ENCODE measurements at places on chromosomes 7 and 10.

- no peak for DNase-seq
Observed at GRCh38 chr10:125482108-125482507, 200.9 kb downstream of the TEX36 start.

GRCh38 chr7:151704960-151705635 is 171.8 kb downstream of the PRKAG2 start:
- no peak for DNase-seq

DNA sequence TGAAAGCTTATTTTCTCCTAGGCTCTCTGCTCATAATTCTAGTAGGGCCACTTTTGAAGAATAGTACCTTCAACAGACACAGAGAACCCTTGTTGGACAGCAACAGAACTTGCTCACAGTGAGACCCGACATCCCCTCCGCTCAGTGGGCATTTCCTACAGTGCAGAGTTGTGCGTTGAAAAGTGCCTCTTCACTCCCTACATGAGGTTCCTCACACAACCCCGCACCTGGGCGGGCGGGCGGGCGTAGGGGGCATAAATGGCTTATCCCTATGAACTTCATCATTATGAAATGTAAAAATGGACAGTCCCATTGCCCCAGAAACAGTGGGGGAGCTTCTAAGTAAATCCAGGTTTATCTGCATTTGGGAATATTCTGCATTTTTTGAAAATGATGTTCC is 174.9 kb downstream of the MGMT start:
- DNase-seq = no peak

DNA sequence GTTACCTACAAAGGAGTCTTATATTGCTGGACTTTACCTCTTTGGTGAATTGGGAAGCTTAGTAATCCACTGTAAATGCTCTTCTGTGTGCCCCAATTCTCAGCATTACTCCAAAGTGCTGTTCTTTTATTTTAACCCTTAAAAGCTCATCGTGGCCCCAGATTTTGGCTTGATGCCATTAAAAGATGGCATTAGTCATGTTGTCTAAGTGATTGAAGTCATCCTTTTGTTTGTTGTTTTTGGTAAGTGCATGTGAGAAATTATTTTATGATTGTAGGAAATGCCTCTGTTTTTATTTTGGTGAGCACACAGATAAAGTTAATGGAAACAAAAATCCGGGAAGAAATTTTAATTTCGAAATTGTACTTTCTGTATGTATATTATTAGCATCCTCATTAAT is 82.5 kb upstream of the GATA3 start:
- no peak for DNase-seq

GRCh38 chr10:98367604-98368451 is 47.2 kb downstream of the PYROXD2 start:
- DNase-seq = no peak

DNA sequence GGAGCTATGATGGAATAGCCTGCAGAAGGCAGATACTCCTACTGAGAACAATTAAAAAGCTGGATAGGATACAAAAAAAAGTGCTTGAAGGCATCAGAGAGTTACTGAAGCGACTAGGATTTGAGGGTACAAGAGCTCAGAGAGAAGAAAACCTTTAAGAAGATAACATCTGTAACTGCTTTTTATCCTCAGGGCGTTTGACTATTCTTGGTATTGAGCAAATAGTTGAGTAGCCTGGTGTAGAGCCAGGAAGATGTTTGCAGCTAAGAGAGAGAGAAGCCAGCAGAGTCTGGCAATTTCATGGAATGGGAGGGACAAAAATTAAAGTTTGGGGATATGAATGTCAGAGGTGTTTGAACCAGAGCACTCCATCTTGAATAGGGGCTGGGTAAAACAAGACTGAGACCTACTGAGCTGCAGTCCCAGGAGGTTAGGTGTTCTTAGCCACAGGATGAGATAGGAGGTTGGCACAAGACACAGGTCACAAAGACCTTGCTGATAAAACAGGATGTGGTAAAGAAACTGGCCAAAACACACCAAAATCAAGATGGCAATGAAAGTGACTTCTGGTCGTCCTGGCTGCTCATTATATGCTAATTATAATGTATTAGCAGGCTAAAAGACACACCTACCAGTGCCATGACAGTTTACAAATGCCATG is 428.8 kb downstream of the SH2D4B start:
- no peak for DNase-seq

DNA sequence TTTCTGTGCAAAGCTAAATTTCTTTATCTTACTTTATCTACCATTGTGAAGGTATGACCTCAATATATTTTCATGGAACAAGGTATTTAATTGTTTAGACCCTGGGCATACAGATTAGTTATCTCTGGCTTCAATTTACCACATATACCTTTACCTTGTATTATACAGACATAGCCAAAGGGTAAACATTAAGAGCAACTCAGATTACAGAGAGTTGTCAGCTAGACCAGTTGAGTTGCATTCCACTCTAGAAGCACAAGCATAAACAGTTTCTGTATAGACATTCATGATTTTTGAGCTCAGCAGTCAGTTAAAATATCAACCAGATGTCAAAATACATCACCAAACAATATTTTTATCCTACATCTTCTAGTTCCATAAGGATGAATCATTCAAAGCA is 857.3 kb upstream of the ZWINT start:
- DNase-seq = no peak

- DNase-seq = no peak
Observed at GRCh38 chr7:138049505-138050116, 26.6 kb upstream of the AKR1D1 start.

DNA sequence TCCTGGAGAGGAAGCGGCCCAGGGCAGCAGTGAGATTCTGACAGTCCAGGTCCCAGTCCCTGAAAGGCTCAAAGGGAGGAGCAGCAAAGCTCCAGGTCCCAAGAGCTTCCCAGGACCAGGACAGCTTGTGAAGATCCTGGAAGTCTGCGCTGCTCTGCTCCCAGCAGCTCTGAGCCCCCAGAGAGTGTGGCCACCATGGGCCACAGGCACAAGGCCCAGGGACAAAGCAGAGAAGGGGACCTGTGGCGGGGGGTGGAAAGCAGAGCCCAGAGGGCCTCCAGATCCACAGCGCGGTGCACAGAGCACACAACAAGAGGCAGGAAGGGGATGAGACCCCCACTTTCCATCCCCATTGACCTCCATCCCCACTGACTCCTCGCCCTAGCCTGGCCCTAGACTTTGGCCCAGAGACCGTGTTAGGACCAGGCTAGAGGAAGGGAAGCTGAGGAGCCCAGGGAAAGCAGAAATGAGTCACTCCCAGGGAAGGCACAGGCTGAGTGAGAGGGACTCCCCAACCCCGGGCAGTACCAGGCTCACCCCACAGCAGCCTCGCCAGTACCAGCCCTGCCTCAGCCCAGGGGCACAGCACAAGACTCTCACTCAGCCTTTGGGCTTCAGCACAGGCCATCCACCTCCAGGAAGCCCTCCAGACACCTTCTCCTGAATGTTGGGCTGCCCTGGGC is 75.5 kb downstream of the GRID1 start:
- DNase-seq = no peak

- peak; percentile 85 for DNase-seq
Observed at GRCh38 chr7:56106108-56107073, at the start of gene CHCHD2. TSS of gene CHCHD2 (minus strand) at chr7:56106476. CDS start at chr7:56106413, 63 bp downstream.

GRCh38 chr10:97633921-97634320 is 621 bp upstream of the MORN4 start:
- DNase-seq = no peak

DNA sequence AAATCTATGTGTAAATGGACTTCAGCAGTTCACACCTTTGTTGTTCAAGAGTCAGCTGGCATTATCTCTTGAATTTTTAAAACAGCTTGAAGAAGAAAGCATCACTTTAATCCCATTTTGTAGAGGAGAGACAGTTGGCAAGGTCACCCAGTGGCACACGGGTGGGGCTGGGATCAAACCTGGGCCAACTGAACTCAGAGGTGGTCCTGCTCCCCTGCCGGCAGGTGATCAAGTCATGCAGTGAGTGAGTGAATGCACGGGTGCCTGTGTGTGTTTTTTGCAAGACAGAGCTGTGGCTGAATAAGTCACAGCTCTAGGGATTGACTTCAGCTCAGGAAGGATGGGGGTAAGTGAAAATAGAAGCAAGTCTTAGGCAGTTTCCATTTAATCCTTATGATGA is 9.5 kb downstream of the GHRHR start:
- no peak for DNase-seq

GRCh38 chr7:34757570-34758110 is 99.6 kb downstream of the NPSR1 start:
- DNase-seq = no peak

- DNase-seq = no peak
Observed at GRCh38 chr10:13808556-13809391, 222.0 kb downstream of the PRPF18 start.

DNA sequence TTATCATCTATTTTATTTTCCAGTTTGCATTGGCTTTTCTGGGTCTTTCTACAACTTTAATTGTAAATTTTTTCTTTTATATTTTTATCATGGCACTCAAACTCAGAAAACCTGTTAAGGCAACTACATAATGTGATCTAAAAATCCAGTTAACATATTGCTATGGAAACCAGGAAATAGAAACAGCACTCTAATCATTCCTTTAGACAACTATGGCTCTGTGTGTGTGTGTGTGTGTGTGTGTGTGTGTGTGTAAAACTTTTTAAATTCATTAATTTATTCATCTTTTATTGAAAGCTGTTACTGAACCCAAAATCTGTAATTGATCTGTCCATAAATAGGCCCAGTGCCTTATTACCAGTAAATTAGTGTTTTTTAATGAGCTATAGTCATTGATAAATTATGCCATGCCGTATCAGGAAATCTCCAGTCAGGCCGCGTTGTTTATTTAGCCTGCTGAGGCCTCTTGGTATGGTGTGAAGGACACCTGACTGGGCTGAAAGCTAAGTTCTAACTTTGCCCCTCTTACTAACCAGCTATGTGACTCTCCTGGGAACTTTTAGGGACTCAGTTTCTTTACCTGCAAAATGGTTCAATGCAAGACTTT is 1.5 kb upstream of the MET start:
- DNase-seq = no peak

DNA sequence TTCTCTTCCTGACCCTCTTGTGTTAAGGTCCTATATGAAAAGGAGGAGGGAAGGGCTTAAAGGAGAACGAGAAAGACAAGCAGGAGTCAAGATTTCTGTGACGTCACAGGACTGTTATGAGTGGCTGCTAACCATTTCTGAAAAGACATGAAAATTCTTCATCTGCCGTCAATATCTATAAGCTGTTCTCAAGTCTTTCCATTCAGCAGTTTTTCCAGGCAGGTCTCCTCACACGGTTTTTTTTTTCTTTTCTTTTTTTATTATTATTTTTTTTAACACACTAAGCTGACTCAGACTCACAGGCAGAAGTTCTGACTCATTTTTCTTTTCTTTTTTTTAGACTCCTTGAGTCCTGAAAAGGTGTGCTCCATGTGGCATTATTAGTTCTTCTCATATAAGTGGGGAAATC is 72.0 kb downstream of the DGKI start:
- DNase-seq = no peak

DNA sequence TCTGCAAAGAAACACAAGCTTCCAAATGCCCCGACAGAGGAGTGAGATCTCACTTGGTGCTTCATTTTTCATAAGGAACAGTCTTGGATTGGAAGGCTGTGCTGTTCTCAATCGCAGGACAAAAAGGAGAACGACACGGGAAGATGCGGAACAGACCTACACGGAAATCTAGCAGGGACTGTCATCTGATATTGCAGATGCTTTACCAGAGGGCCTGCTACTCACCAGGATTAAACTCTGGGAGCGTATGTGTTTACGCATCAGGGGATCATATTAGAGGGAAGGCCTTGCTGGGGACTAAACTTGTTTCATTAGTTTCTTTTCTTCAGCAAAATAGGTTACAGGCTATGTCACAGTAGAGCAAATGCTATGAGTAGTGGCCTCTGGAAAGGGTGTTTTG is 82.8 kb upstream of the EEPD1 start:
- DNase-seq = no peak

DNA sequence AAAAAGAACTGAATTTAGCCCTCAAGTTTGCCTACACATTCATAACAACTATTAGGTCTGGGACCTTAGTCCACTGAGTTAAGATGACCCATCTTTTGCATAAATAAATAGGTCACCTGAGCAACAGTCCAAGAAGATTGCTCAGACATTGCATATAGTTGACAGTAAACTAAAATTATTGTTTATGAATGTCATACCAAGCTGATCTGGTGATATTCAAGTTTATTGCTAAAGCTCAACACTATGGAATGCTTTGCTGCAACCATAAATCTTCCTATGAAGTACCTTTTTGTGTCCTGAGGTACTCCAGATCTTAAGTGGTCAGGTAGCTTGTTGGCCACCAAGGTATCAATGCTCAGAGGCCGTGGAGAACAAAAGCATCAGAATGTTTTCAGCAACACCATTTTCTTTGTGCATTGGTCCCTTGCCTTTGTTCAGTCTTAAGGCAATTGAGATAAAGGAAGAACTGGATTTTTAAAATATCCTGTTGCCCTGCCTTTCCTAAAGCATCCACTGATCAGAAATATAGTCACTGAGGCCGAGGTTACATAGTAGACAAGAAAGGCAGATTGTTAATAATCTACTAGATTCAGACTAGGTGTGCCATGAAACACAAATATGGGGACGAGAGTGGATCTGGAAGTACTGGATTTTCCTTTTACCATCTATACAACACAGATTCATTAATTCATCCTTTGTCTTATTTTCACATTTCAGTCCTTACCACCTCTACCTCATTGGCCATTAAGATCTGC is 321.3 kb downstream of the PTEN start:
- no peak for DNase-seq

DNA sequence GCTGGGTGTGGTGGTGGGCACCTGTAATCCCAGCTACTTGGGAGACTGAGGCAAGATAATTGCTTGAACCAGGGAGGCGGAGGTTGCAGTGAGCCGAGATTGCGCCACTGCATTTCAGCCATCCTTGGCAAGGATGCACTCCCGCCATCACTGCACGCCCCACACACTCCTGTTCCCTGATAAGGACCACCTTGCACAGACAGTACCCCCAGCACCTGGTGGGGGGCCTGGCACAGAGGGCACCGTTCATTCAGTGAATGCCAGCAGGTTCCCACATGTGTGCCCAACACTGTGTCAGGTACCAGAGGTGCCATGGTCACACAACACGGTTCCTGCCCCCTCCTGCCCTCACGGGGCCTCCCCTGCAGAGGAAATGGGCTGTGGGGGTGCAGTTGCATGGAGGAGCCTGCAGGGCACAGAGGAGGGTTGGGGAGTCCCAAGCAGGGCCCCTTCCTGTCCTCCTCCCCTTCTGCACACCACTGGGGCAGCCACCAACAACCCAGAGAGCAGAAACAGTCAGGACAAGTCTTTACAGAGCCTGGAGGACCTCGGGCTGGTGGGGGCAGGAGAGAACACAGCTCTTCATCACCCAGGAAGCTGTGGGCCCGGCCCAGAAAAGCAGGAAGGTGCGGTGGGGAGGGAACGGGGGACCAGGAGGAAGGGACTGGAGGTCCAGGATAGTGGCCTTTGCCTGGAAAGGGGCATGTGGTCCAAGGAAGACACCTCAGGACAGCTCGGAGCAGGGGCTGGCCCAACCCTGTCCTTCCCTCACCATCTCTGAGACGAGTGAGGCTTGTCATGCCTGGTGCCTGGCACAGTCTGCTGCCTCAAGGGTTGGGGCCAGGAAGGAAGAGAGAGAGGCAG is 7.1 kb downstream of the CRYGN start:
- peak; percentile 38 for DNase-seq

Measured in T-helper 9 cell (primary cell).